ENCODE measurements at places on chromosomes 4 and X. TPM values are rescaled to one million over a fixed set of nuclear protein-coding genes. Genes with fewer than 3 reads are reported as not detected.

Gene CEP135
- 40.4 TPM for total RNA-seq

GRCh38 chr4:147732518-147733235 lies 789 bp downstream of the ARHGAP10 start:
- peak; percentile 87 for DNase-seq

GRCh38 chr4:181562399-181562798 lies 680.8 kb upstream of the TENM3 start:
- no peak for DNase-seq

DNA sequence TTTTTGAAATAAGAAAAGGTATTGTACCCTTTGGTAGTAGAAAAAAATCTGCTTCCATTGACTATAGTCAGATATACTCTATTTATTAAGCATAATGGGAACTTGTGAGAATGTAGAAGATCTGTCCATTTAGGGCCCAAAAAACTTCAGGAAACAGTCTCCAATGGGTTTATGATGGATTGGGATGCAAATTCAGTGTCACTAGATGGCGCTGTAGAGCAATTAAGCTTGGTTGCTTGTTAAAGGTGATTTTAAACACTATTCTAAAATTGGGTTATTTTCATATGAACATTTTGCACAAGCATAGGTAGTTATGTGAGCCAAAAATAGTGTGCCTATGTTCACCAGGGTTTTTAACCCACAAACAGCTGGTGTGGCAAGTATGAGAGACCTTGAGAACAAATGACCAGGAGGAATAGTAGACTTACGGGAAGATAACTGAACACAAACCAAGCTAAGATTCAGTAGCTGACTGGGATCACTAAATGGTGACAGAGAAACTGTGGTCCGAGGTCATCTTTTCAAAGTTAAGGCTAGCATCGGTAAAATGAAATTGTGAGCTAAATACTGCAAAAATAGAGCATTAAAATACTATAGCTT lies 80.3 kb upstream of the LSM6 start:
- peak; percentile 82 for DNase-seq

DNA sequence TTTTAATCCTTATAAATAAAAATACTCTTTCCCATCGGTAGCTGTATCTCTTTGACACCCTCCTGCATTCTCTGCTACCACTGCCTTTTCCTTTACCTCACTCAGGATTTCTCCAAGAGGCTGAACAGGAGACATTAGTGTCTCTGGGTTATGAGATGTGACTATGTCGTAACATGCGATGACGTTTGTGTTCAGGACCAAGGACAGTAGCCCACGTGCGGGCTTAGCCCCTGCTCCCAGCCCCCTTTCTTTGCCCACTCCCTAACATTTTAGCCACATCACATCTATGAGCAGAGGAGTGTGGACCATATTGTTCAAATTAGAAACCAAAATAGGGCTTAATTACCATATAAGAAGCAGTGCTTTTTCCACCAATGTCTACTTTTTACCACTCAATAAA lies 369.3 kb downstream of the FBXW7 start:
- peak; percentile 66 for DNase-seq

Gene FOXR2
- total RNA-seq = not detected

DNA sequence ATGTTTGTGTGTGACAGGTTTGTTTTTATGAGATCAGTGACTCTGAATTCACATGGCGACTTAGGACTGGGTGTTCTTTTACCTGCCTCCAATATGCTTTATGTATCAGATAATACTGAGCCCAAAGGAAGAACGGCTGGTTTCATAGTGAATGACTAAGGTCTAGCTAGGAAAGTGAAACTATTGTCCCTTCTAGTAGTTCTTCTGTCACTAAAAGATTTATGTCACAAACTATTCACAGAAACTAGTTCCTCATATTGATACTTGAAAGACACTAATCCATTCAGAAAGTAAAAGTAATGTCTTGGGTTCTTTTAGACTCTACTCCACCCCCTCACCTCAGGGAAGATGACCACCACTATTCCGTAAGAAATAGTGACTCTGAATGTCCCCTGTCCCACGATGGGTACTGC lies 81.7 kb downstream of the EGF start:
- no peak for DNase-seq

- no peak for DNase-seq
Observed at GRCh38 chrX:124679199-124679598, 332.8 kb downstream of the SH2D1A start.

DNA sequence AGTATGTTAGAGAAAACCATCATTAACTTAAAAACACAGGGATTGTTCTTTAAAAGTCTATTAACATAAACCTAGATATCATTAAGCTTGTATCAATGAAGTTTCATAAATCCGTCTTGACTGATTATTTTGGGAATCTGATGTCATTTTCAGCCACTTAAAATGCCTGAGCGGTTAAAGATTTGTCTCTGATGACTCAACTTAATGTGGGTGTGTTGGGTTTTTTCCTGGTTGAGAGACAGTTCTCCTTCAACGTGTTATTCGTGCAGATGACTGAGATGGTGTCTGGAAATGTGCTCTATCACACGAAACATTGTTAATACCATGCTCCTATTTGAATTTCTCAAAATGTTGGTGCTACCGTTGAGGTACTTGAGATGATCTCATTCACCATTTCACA lies 227.3 kb upstream of the TENM3 start:
- DNase-seq = no peak

Gene PCYT1B
- total RNA-seq = 33.9 TPM

Gene YY2
- total RNA-seq = 0.56 TPM

DNA sequence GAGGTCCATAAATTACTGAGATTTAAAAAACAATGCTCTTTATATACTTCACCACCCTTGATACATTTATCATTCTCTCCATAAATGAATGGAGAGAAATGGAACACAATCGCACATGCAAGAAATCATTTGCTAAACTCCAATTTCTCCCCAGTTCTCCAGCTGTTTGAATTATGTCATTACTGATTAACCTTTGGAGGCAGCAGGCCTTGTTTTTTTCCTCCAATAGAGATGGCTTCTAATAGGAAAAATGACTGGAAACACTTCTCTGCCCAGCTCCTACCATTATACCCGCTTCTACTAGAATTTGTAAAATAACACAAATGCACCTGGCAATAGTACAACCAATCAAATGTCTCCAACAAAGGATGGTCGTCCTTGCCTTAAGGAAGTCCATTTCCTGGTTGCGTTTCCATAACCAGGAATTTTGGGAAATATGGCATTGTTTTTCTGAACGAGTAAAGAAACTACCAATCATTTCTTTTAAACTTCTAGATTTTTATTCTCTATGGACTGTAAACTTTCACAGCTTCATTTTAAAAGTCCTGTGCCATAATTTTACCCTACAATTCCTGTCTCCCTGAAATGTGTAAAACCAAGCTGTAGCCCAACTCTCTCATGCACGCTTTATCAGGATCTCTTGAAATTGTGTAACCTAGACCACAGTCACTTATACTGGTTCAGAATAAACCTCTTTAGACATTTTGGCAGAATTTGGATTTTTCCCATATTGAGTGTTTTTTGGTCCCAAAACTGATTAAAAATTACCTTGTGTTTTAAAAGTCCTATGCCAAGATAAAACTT lies 60.1 kb downstream of the APBB2 start:
- no peak for DNase-seq

DNA sequence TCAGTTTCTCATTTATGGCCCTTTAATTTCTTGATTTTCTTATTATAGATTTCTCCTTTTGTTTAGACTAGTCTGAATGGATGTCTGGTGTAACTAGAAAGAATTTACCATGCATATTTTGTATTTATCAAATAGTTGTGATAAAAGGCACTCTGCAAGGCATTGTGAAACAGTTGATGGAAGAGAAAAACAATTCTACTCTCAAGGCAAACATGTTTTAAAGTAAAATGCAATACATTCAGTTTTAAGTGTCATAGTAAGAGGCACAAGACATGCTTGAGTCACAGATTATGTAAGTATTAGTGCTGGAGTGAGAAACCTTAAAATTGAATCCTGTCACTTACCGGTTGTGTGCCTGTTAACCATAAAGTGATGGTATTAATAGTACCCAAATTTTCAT lies 283.3 kb upstream of the DKK2 start:
- DNase-seq = no peak

DNA sequence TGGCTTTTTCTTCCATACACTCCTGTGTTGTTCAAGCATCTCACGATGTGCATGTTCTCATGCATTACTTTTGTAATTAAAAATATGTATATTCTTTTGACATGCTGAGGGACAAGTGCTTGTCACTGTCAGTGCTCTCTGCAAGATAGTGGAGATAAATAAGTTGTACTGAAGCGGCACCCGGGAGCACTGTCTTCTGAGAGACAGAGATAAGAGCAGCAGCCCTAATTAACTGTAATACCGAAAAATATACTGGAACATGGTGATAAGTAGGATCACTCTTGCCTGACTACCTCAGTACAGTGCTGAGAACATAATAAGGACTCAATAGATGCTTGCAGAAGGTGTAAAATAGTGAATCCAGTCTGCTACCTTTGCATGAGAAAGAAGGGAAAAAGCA lies 9.4 kb upstream of the GPR173 start:
- no peak for DNase-seq

DNA sequence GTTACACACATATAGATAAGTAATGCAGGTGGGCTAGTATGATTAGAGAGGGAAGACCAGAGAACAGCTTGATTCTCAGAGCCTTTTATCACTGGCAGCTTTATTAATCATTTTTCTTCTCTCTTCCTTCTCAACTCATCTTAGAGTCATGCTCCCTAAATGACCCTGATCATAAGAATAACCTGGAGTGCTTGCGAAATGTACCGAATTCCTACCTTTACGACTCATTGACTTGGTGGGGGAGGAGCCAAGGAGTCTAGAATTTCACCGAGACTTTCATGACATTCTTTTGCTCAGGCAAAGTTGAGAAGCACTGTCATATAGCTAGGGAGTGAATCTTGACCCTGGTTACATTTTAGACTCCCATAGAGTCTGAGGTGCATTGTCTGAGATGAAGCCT lies 298.9 kb upstream of the PUDP start:
- DNase-seq = no peak

DNA sequence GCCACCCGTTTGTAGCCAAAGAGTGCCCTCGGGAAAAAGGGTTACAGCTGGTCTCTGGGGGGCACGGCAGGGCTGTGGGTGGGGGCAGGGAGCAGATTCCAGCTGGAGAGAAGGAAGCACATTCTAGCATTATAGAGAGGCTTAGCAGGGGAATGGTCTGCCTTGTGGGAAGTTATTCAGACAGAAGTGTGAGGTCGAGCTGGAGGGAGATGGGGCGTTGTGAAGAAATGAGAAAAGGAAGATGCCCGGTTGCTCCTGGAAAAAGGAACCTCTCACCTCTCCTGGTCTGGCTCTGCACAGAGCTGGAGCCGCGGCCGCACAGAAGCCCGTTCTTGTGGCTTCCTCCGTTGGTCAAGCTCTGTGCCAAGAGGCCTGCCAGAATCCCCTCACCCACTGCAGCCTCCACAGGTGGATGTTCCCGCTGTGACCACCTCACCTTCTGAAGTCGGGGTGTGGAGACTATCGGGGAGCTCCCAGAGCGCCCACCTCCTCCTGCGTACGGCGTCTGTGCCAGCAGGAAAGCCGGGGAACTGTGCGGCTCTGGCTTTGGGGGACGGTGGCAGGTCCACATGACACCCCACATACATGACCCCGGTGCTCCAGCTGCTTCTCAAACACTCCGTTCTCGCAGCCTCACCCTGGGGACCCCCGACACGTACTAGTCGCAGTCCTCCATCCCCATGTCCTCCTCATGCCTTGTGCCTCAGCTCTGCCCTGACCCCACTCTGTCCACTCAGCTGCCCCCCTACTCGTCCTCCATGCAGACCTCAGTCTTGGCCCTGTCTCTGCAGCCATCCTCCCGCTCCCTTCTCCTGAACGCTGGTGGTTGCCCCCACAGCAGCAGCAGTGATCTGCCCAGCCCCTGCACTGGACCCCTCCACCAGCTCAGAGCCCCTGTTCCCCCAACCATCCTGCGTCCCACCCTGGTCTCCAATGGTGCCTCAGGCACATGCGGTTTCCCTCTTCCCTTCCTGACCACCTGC lies 52.2 kb upstream of the HGFAC start:
- DNase-seq = no peak

Gene LIMCH1
- total RNA-seq = 9.8 TPM

GRCh38 chr4:6857009-6857882 lies 52.4 kb upstream of the TBC1D14 start:
- DNase-seq = no peak

Gene LRIT3
- 0.15 TPM for total RNA-seq

- no peak for DNase-seq
Observed at GRCh38 chr4:24693636-24694035, 101.7 kb upstream of the SOD3 start.
